Skeletal muscle cell (primary cell): ENCODE measurements at places on chromosomes 1 and 21.

DNA sequence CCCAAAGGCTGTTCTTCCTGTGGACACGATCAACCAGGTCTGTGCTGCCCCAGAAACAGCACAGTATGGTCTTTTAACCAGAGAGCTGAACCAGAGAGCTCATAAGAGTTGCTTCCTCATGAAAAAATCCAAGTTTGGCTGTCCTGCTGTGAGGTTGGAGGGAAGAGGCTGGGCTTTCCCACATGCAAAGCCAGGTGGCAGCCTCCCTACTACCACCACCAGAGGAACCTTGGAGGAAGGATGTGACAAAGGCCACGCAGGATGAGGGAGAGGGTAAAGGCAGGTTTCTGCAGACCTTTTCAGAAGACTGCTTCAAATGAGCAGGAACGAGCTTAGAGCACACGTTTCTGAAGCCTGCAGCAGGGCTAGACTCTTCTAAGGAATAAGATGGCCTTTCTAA, 27.1 kb downstream of the FAM78B start:
- no peak for DNase-seq

GRCh38 chr1:207867136-207868109, 43.5 kb downstream of the CD34 start:
- no peak for DNase-seq

GRCh38 chr1:114468047-114468446, 43.0 kb downstream of the TRIM33 start:
- DNase-seq = no peak

GRCh38 chr1:30111431-30111830, 612.0 kb downstream of the MATN1 start:
- DNase-seq = no peak

DNA sequence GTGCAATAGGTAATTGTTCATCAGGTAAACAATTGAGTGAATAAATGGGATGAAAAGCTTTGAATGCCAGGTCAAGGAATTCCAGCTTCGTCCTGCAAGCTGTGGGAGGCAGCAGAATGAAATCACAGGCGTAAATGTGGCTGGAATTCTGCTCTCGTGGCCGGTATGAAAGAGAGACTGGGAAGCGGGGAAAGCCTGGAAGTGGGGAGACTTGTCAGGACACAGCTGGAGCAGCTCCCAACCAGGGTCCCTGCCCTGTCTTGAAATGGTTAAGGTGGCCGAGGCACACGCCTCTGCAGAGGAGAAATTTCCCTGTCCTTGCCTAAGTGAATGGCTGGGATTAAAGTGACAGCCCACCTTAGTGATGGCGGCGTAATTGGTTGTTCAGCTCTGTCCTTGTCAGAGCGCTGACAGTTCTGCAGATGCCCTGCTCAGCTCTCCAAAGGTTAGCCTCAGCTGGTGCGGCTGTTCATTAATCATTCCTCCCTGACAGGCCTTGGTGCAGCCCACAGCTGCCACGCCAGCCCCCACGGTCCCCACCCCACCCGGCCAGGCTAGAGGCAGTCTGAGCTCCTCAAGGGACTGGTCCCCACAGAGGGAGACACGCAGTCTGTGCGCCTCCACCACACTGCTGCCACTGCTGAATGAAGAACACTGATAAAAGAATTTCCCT, 398.3 kb upstream of the POU3F1 start:
- no peak for DNase-seq

DNA sequence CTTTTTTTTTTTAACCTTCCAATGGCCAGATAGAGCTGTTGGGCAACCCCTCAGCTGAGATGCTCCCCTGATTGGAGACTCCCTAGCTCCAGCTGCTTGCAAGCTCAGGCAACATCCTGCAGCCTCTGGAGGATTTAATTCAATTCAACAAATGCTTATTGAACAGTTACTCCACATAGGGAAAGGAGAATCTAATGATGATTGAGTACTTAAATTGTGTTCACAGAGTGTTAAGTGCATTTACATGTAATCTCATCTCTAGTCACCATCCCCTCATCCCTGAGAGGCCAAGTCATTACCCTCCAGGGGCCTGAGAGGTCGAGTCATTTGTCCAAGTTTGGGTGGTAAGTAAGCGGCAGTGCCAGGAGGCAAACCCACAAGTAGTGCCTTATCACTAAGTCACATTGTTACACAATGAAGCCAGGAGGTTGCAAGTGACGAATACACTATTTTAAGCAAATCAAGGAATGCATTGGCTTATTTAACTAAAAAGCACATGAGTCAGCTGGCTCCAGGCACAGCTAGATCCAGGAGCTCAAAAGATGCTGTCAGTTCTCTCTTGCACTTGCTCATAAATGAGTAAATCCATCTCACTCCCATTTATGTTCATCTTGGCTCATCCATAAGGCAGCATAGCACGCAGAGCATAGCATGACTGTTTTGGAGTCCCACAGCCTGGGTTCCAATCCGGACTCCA, 64.3 kb downstream of the OPTC start:
- peak; percentile 94 for DNase-seq

DNA sequence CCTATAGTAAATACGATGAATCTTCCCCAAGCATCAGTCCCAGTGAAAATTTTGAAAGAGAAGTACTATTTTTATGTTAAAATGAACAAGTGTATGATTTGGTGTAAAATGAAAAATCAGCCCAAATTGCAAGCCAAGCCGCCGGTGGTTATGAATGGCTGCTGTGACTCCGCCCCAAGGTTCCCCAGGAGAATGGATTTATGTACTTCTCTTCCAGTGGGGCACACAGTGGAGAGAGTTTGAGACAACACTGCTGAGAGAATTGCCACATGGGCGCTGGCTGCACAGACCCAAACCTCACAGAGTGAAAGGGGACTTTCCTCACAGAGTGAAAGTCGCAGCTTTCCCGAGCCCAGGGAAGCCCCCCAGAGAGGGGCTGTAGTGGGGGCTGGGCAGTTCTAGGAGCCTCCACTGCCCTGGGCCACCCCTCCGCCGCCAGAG, 24.0 kb downstream of the CDK18 start:
- DNase-seq = no peak

DNA sequence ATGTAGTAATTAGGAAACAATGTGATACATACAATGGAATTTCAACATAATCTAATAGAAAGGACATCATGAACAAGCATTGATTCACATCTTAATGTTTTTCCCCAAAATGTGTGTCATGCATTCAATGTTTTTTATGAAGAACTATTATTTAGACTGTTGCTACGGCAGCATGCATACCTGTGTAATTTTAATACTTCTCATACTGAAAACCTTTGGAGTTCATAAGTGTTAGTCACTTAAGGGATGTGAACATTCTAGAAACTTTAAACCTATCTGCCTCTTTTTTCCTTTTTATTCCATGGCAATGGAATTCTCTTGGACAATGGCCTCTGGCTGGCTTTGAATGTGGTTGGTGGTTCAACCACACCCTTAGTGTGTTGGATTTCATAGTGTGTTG, 48.6 kb downstream of the TMPRSS15 start:
- DNase-seq = no peak

DNA sequence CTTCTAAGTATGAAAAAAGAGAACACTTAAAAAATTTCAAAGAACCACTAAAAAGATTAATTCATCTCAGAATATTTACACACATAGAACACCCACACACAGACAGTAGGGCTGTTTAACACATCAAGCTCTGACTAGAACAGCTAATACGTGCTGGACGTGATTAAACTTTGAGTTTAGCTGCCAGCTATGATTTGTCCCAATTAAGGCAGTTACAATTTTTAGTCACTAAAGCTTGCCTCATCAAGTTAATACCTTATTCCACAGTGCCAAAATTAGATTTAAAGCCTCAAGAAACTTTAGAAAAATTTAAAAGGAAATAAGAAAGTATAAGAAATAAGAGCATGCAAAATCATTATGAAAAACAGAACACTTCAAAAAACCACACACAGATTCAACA, 18.9 kb downstream of the SLC16A1 start:
- DNase-seq = no peak

DNA sequence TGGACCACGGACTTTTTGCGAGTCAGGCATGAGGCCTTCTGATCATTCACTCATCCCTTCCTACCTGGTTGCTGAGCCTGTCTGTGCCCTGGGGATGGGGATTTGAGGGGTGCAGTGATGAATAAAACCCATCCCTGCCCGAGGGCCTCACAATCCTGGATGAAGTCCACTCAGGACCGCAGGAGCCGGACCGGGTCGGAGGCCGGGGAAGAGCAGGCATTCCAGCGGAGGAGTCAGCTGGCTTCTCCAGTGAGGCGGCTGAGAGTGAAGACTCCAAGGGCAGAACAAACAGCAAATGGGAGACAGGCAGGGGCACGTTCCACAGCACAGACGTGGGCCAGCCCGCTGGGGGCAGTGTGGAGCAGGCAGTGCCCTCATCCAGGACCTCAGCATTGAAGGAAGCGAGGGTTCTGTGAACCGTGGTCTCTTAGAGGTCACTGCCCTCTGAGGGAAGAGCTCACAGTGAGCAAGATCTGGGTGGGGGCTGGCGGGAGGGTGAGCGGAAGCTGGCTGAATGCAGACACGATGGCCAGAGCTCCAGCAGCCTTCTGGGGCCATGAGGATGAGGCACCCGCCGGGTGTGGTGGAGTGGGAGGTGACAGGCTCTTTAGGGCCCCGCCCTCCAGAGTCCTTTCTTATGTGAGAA, 10.9 kb upstream of the LRRC3 start:
- DNase-seq = no peak

GRCh38 chr1:206911064-206911663, 10.6 kb downstream of the FCMR start:
- DNase-seq = no peak

- DNase-seq = no peak
Measured at GRCh38 chr1:7857985-7858384, 5.1 kb upstream of the UTS2 start.

- DNase-seq = no peak
Measured at GRCh38 chr1:236269439-236269838, 12.3 kb downstream of the ERO1B start.

DNA sequence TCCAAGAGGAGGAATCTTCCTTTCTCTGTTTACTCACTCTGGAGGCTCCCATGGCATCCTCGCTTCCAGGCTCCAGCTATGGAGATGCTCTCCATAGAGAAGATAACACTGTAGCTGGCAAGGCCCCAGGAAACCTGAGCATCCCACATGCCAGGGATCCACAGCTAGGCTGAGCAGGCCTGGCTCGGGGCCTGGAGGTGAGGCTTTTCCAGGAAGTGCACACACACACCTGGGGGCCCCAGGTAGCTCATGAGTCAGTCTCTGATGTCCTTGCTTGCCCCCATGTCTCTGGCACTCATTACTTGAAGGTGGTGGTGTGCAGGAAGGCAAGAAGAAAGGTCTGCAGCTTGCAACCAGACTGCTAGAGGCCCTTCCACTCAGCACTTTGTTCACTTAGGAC, 5.5 kb upstream of the LCE5A start:
- DNase-seq = no peak

- DNase-seq = no peak
Measured at GRCh38 chr1:26025060-26025459, 3.5 kb downstream of the EXTL1 start.

GRCh38 chr1:181033128-181033798, 520 bp upstream of the MR1 start:
- no peak for DNase-seq

DNA sequence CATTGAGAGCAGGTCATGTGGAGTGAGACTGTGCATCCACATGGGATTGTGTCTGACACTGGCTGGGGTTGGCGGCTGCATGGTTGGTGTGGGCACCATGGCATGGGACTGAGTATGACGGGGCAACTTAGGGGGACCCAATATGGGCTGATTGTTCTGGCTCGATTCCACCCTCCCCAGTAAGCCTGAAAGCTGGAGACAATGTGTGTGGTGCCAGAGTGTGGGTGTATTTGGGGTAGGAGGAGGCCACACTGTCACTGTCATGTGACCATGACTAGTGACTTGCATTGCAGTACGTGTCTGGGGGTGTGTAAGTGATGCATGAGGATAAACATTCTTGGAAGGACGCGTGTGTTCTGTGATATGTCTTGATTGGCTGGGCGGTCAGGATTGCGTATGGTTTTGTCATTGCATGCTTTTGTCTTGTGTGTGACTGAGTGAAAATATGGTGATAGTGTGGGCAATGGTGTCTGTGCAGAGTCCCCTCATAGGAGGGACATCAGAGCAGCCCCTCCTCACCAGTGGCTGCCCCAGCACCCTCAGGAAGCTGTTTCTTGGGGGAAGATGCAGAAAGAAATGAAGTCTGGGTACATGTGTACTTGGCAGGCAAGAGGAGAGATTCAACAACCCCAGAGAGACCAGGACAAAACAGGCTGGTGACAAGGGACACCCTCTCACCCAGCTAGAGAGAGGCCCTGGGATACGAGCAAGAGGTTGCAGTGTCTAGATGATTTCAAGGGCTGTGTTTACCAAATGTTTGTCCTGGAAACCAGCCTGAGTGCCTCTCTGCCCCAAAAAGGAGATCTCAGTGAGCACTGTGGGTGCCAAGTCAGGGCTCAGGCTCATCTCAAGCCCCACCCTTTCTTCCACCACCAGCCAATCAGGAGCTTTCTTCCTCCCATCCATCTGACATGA, 36.3 kb downstream of the SDC3 start:
- no peak for DNase-seq

DNA sequence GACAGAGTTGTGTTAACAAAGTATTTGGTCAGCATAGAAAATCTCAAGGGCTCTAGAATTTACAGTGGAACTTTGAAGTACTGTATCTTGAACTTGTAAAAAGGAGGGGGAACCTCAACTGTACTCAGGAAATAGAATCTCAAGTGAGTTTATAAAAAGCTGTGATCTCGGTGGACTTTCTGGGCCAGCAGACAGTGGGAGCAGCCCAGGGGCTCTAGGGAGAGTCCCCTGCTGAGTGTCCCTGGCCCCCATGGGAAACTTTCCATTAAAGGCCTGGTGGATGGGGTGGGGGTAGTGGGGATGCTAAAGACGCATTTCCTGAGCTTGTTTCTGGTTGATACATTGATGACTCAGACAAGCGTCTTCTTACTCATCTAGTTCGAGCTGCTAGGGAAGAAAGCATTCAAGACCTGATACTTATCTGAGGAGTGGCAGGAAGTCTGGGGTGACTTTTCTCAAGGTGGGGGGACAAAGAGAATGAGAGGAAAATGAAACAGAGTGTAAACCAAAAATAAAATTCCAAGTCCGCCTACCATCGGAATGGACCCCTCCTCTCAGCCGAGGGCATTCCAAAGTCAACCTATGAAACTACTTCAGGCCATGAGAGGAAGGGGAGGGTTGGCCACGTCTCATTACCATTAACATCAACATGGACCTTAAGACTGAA, 65.5 kb downstream of the NID1 start:
- peak; percentile 95 for DNase-seq

DNA sequence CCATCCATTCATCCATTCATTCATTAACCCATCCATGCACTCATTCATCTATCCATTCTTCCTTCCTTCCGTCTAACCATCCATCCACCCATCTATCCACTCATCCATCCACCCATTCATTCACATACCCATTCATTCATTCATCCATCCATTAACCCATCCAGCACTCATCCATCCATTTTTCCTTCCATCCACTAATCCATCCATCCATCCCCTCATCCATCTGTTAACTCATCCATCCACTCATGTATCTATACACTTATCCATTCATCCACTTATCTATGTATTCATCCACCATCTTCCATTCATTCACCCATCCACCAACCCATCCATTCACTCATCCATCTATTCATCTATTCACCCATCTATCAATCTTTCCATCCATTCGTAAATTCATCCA, 107.8 kb downstream of the PRDM16 start:
- DNase-seq = no peak
